ENCODE measurements at places on chromosomes 11 and 22.

DNA sequence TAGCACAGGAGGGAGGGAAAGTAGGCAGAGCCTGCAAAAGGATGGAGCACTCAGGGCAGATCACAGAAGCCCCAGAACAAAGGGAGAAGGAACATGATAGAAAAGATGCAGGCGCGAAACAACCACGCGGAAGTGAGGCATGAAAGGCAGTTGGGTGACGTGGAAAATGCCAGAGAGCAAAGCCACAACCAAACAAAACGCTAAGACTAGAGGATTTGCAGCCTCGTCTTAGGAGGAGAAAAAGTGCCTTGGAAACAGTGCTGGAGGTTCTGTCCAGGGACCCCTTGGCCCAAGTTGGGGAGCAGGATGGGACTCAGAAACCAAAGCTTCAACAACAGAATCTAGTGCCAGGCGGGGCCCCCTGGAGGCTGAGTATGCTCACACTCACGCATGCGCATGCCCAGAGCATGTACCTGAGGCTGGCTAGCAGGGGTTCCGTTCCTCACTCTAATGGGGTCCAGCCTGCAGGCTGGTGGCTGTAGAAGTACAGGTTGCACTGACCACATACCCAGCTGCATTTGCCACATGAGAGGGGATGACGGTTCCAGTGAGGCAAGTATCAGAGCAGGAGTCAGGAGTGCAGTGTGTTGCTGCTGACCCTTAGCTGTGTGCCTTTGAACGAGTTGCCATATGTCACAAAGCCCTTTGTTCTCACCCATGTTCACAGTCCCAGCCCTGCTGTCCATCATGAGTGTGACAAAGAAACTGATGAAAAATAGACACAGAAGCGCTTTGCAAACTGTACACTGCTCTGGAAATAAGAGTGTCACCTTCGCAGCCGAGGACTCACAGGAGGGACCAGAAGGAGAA lies 568.6 kb upstream of the CADM1 start:
- DNase-seq, result no peak

- DNase-seq, result no peak
Measured at GRCh38 chr11:120890609-120891320, 133.1 kb upstream of the TBCEL start.

DNA sequence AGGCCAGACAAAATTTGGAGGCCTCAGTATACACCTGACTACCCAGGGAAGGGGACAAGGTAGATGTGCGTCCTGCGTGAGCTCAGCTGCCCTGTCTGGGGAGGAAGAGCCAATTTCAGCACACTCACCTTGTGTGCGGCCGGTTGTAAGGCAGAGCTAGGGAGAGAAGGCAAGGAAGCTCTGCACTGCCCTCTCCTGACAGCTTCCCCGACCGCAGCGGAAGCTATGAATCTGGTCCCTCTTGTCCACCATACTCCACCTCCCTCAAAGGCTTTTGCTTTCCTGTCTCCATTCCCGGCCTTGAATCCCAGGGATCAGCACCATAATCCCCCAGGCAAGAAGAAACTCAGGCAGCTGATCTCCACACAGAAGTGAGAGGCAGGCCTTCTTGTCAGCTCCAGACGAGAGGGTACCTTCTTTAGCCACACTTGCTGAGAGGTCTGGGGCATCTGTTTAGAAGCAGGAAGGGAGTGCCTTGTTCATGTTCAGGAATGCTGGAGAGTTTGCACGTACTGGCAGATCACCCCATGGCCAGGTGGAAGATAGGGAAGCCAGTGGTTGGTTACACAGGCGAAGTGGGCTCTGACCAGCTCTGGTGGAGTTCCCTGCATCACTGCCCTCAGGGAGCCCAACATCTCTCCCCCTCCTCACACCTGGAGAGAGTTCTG lies 62.5 kb downstream of the FEZ1 start:
- DNase-seq, result no peak

DNA sequence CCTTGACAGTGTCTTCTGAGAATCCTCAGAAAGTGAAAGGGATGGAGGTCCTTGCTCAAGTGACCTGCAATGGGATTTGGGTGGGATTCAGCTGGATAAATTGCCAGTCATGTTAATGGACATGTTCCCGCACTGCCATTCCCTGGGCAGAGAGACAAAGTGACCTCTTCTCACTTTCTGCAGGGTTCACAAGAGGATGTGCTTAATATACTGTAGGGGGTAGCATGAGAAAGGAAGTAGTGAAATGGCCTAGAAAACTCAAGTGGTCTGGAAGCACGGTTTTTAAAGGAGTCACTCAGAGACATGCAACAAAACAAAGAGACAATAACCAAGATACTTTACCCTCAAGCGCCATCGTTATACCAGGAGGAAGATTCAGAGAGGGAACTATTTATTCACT lies 70.2 kb downstream of the NELL1 start:
- DNase-seq, result no peak

- DNase-seq, result no peak
Measured at GRCh38 chr11:134987223-134987768, 575.3 kb upstream of the B3GAT1 start.
